ENCODE measurements at places on chromosomes 1 and 21. TPM values are rescaled to one million over a fixed set of nuclear protein-coding genes. Genes with fewer than 3 reads are reported as not detected.

- H3K27me3 ChIP-seq: no peaks in the 10 kb centered on the region
- no peak overlapping the region for H3K27ac ChIP-seq
- no peak overlapping the region for H3K4me3 ChIP-seq
- DNase-seq: no peak
Observed at GRCh38 chr1:202848191-202848542, 37.4 kb downstream of the PCAT6 start.

DNA sequence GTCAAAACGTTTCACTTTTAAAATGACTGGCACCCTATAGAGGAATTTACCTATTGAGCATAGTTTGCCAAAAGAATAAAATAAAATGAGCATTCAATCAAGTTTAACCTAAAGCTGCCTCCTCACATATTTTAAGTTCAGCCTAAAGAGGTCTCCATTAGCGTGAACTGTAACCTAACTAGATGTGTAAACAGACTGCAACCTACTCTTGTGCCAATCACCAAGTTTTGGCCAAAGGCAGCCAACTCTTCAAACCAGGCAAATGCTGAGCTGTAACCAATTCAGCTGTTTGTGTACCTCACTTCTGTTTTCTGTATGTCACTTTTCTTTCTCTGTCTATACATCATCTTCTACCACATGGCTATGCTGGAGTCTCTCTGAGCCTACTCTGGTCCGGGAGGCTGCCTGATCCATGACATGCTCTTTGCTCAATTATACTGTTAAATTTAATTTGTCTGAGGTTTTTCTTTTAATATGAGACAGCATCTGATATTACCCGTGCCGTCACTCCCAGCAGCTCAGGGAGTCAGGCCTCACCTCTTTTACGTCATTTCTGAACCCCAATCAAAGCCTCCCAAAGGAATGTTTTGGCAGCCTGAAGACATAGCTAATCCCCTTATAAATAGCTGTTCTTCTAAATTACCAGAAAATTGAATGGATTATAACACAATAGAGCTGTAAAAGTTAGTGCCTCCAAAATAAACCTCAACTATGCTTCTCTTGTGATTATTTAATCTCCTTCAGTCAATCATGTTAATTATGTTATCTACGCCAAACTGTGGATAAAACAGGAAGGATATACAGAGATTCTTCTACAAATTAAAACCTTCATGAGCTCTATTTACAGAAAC lies 81.0 kb upstream of the NR5A2 start:
- DNase-seq: no peak
- no peaks in the 10 kb centered on the region for H3K36me3 ChIP-seq
- H3K27me3 ChIP-seq: no peaks in the 10 kb centered on the region
- no peak overlapping the region for H3K27ac ChIP-seq
- no peaks in the 10 kb centered on the region for H3K4me1 ChIP-seq

The LAMC2 gene
- total RNA-seq: 0.32 TPM

GRCh38 chr1:23719162-23719820 lies 24.0 kb upstream of the ELOA start:
- H3K4me3 ChIP-seq: no peak overlapping the region
- H3K4me1 ChIP-seq: no peaks in the 10 kb centered on the region
- DNase-seq: no peak
- no peaks in the 10 kb centered on the region for H3K27me3 ChIP-seq
- no peak overlapping the region for H3K27ac ChIP-seq

DNA sequence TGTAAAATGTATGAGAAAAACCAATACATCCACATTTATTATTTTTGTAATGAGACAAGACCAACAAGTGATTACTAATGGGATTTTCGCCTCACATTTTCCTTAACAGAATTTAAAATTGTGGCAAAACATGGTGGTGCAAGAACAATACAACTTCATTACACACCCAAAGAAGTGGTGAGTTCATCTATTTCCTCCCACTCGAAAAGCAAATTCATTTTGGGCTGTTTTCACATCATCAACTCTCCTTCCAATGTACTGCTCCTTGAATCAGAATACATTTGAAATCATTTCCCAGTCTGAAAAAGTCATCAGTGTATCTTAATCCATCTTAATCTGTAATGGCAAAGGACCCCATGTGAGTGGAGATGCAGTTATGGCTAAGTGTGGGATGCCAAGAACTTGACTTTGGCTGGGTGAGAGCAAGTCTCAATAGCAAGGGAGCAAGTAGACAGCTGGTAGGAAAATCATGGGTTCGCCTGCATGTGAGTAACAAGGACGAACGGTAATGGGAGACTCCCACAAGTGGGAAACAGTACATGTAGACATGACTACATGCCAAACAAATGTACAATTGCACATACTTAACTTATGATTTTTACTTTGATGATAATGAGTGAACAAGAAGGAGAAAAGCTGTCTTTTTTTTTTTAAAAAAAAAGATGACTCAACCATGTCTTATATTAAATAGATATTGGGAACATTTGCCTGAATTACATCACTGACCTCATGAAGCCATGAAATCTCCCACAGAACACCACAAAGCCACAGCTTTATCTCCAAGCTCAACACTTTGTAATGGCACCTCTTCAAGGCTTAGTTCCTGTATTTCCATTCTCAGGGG lies 46.0 kb downstream of the RUNX1 start:
- no peaks in the 10 kb centered on the region for H3K4me1 ChIP-seq
- H3K27ac ChIP-seq: no peak overlapping the region
- H3K27me3 ChIP-seq: peaks cover 32% of the 10 kb centered on the region
- DNase-seq: no peak

DNA sequence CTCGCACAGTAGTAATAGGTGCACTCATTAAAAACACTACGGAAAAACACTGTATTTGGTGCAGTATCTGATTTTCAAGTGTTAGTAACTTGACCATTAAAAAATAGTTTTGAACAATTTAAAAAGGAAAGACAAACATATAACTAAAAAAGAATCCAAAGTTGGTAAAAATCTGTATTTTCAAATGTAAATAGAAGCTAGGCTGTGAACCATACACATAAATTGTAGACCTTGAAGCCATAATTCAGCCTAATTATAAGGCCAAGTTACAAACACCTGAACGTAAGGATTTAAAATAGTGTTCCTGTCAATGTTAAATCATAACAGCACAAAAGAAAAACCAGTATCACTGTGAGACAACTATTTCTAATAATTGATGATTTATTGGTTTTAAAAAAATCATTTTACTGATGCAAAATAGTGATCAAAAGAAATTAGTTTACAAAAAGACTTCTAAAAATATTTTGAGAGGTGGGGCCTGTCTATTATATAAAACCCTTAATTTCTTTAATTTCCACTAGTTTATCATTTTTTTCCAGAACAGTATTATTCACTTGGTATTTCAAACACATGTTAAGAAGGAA lies 4.5 kb downstream of the IRF2BP2 start:
- no peak for DNase-seq
- no peaks in the 10 kb centered on the region for H3K27me3 ChIP-seq
- H3K36me3 ChIP-seq: peaks cover 27% of the 10 kb centered on the region
- peak overlapping the region; percentile 95 for H3K4me3 ChIP-seq
- peak overlapping the region; percentile 98 for H3K27ac ChIP-seq

The DMRTB1 gene
- not detected for total RNA-seq

GRCh38 chr1:71667216-71667615 lies 586.4 kb upstream of the ZRANB2 start:
- DNase-seq: peak; percentile 7
- H3K27me3 ChIP-seq: no peaks in the 10 kb centered on the region
- no peaks in the 10 kb centered on the region for H3K4me1 ChIP-seq
- H3K27ac ChIP-seq: no peak overlapping the region

- H3K4me3 ChIP-seq: no peak overlapping the region
- no peaks in the 10 kb centered on the region for H3K36me3 ChIP-seq
- no peaks in the 10 kb centered on the region for H3K4me1 ChIP-seq
- no peak for DNase-seq
- H3K27ac ChIP-seq: no peak overlapping the region
- no peaks in the 10 kb centered on the region for H3K27me3 ChIP-seq
Observed at GRCh38 chr1:13498553-13498952, 15.2 kb downstream of the LRRC38 start.

DNA sequence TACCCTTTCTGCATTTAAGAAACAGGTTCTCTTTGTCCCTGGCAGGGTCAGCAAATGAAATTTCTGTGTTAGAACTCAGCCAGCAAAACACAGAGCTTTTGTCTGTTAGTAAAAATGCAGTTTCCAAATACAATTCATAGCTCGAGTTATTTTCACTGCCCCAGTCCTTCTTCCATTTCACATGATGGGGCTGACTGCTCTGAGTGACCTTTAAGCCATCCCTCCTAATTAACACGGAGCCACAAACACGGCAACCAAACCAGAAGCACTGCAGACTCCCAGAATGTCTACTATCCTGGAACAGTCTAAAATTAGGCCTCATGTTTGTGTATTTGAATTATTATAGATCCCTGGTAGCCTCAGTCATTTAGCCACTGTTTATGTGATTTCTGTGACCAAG lies 99.1 kb upstream of the RGS4 start:
- no peak overlapping the region for H3K27ac ChIP-seq
- peaks cover 5% of the 10 kb centered on the region for H3K4me1 ChIP-seq
- no peak overlapping the region for H3K4me3 ChIP-seq
- DNase-seq: no peak

DNA sequence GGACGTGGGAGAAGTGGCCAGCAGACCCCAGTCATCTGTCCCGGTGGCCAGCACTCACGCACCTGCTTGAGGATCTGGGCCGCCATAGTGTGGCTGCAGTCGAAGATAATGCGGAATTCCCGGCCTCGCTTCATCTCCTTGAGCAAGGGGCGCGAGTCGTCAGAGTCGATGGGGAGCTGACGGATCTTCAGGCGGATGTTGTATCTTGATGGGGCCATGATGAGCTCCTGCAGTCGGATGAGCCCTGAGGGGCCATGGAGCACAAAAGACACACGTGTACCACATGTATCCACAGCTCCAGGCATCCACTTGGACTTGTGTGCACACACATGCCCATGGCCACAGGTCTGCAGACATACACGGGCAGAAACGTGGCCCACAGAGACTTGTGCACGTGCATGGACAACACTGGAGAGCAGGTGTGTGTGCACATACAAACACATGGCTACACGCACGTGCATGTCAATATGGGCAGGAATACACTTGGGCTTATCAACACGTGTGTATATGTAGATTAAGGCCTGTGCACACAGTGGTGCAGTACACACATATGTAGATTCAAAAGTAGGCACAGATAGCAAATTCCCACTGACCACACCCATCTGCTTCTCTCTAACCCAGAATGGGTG lies 162.1 kb downstream of the GRIK3 start:
- H3K4me3 ChIP-seq: no peak overlapping the region
- H3K36me3 ChIP-seq: no peaks in the 10 kb centered on the region
- DNase-seq: no peak
- H3K4me1 ChIP-seq: no peaks in the 10 kb centered on the region
- H3K27me3 ChIP-seq: no peaks in the 10 kb centered on the region
- no peak overlapping the region for H3K27ac ChIP-seq

DNA sequence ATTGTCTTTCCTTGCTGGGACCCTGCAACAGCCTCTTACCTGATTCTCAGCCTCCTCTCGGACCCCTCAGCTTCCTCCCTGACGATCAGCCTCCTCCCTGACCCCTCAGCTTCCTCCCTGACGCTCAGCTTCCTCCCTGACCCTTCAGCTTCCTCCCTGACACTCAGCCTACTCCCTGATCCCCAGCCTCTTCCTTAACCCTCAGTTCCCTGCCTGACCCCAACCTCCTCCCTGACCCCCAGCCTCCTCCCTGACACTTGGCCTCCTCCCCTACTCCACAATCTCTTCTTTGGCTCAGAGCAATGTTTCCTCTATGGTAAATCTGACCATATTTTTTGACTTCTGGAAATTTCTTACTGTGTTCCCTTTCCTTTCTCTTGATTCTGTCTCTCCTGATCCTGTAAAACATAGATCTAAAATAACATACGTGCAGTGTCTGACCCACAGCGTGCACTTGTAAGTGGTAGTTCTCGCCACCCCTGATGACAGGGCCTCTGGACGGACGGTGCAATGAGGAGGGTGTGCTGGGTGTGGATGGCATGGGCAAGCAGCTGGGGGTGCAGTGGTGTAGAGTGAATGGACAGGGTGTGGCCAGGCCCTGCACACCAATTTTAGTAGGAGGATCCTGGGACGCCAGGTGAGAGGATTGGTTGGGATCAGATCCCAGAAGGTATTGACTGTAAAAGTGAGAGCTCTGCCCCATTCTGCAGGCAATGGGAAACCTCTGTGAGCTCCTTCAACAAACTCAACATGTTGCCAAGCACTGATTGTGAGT lies 264.1 kb downstream of the FOXD2 start:
- H3K4me3 ChIP-seq: no peak overlapping the region
- no peaks in the 10 kb centered on the region for H3K36me3 ChIP-seq
- no peak for DNase-seq
- H3K4me1 ChIP-seq: peaks cover 6% of the 10 kb centered on the region
- H3K27ac ChIP-seq: no peak overlapping the region

DNA sequence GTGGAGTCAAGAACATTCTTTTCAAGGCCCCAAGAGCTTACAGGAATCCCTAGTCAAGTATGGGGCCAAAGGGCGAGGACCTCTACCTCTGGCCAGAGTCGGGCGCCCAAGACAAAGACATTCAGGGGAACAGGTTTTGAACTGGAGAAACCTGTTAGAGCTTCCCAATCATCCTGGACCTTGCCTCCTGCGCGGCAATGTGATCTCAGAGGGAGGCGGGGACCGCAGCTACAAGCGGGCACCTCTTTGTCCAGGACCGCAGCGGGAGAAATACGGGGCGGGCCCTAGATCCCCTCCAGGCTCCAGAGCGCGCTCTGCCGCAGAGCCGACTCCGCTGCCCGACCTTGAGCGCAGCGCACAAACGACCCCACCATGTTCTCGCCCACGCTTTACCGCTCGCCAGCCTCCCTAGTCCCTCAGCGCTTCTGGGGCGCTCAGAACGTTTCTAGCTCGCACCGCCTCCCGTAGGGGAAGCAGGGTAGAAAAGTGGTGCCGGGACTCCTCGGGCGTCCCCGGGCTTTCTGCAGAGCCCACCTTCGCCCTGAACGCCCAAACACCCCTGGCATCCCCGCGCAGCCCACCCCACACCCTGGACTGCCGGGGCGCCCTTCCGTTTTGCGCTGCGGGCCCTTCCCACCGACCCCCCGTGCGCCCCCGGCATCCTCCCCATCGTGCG lies 28.1 kb downstream of the RABIF start:
- H3K27ac ChIP-seq: peak overlapping the region; percentile 17
- peak; percentile 42 for DNase-seq
- peaks cover 3% of the 10 kb centered on the region for H3K4me1 ChIP-seq
- H3K36me3 ChIP-seq: no peaks in the 10 kb centered on the region
- peak overlapping the region; percentile 66 for H3K4me3 ChIP-seq

- H3K36me3 ChIP-seq: no peaks in the 10 kb centered on the region
- H3K4me1 ChIP-seq: no peaks in the 10 kb centered on the region
- no peak overlapping the region for H3K27ac ChIP-seq
- DNase-seq: no peak
- no peak overlapping the region for H3K4me3 ChIP-seq
- no peaks in the 10 kb centered on the region for H3K27me3 ChIP-seq
Observed at GRCh38 chr1:194442901-194443575, 1256.6 kb upstream of the B3GALT2 start.

The PGLYRP3 gene
- not detected for total RNA-seq
